ENCODE measurements at places on chromosomes 7 and 10.
A peak's percentile ranks its signal among the peaks of the same experiment; 100 is the strongest.

DNA sequence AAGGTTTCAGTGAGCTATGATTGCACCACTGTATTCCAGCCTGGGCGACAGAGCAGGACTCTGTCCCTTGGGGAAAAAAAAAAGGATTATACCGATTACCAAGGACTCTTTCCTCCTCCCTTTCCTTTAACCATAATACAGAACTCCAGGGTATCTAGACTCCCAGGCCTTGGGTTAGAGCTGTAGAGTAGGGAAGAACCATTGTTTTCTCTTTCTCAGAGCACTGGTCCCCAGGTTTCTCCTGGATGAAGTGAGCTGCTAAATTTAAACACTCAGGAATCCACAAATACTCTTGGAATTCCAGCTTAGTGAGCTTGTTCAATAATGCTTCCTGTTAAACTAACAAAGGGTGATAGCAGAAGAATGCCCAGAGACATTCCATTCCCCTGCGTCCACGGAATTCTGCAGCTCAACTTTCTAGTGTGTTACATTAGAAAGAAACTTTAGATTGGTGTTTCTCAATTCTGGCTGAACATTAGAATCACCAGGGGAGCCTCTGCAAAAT, 14.6 kb upstream of the RPEL1 start:
- DNase-seq: no peak

DNA sequence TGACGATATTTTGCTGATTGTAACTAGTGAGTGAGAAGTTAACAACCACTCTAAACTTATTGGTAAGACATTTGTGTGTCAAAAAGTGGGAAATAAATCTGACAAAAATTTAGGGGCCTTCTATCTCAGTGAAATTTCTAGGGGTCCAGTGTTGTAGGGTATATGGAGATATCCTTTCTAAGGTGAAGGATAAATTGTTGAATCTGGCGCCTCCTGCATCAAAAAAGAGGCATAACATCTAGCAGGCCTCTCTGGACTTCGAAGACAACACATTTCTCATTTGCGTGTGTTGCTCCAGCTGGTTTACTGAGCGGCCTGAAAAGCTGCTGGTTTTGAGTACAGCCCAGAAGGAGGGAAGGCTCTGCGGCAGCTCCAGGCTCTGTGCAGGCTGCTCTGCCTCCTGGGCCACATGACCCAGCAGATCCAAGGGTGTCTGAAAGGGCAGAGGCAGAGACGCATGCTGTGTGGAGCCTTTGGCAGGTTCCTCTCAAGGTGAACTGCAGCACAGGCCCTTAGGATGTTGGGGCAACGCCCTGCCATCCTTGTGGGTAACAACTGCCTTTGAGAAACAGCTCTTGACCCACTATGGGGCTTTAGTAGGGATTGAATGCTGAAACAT, 72.4 kb downstream of the LMBR1 start:
- no peak for DNase-seq

GRCh38 chr7:18064242-18064838, 36.7 kb upstream of the PRPS1L1 start:
- DNase-seq: peak; percentile 15

GRCh38 chr10:31126593-31126992, 94.9 kb upstream of the ZNF438 start:
- no peak for DNase-seq

DNA sequence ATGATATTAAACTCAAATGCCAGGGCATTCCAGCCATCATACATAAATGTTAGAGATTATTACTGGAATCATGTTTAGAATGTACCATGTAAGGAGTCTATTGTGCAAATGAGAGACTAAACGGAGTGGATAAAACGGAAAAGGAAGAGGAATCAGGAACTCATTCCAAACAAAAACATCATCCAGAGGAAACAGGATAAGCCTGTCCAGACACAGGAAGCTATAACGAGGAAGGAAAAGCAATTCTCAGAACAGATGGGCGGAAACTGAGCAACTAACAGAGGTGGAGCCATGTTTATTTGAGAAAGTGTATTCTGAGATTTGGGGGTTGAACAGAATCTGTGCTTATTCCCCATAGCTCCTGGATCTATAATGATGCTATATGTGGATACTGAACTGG, 52.3 kb upstream of the TRIM24 start:
- no peak for DNase-seq

- no peak for DNase-seq
Measured at GRCh38 chr10:21751341-21752310, 217.6 kb downstream of the MLLT10 start.

DNA sequence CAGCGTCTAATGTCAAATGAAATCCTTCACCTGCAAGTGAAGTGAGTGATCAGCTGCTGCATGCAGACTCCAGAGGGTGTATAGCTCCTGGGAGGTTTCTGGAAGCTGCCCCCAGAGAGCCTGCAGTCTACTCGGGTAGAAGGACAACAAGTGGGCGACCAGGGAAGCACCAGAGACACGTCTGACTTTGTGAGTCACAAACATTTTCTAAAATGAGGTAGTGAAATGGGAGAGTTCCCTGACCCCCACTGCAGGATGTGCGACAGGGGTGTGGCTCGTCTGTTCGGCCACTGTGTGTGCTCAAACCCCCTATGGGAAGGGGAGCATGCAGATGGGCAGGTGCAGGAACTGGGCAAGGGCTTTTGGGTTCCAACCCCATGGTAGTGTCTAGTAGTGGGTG, 177.1 kb upstream of the PRKCQ start:
- DNase-seq: no peak

DNA sequence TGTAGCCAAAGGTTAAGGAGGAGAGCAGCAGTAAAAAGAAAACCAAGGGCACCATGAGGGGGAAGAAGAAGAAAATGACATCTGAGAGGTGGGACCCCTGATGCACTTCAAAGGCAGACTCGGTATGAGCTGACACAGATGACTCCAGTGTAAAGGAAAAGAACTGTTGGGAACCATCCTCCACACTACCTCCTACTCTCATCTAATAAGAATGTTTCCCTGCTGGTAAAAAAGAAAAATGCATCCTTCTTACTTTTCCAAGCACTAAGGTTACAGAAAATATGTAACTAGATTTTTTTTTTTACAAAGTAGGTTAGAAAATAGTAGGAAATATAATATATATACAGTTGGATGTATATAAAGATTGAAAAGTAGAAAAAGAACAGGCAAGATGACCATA, 16.9 kb downstream of the TAS2R41 start:
- no peak for DNase-seq

DNA sequence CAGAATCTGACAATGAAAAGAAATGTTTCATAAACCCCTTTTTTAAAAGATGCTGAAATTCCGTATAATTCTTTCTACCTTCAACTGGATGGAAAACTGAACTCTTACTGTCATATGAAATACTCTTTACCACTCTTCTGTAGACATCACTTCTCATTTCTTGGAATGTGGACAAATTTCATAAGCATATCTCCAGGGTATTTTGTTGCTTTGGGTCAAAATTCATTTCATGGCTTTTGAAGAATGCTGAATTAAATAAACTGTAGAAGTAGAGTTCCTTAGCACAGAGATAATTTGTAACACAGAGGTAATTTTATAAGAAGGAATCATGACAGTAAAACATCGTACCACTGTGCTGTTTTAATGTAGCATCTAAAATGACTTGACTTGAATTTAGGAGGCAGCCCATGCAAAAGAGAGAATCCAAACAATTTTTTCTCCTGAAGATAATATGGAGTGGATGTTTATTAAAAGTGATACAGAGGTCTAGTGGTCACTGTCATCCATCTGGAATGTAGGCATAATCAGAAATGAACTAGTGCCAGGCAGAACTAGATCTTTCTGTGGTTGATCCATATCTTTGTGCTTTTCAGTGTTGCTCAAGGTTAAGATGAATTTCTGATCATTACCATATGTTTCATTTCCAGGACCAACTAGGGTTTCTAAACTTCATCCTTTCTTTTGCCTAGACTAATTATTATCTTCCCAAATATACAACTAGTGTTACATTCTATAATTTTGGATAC, 492.0 kb downstream of the KIF20B start:
- no peak for DNase-seq

- DNase-seq: peak; percentile 91
Measured at GRCh38 chr10:17200912-17201793, at the start of gene TRDMT1. TSS of gene TRDMT1 (minus strand) at chr10:17201672. CDS start at chr10:17201634, 38 bp downstream.

DNA sequence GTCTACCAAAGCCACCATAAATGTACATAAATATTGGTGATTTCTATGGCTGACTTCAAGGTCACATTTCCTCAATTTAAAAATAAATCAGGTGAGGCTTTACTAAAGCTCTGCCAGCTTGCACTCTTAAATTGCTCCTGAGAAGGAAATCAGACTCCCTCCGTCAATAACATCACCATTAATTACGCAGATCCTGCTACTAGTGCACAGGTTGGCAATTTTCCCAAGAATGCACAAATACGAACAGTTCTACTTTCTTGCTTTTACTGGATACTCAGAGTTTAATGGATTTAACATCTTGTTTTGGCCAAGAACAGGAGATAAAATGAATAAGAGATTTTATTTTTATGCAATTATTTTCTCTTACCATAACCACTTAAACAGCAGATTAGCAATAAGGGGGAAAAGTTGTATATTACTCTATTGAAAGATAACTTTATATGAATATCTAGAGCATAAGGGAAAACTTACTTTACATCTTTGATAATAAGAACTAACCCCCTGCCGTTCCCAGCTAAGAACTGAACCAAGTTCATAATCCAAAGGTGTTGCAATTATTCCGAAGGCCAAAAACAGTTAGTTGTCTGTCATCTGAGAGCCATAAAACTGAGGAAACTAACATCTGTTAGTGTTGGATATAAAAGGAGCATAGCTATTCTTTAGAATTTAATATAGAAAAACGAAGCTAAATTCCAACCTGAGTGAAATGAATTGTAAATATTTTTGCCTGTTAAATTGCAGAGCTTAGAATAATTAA, 140.5 kb downstream of the TWIST1 start:
- DNase-seq: no peak

DNA sequence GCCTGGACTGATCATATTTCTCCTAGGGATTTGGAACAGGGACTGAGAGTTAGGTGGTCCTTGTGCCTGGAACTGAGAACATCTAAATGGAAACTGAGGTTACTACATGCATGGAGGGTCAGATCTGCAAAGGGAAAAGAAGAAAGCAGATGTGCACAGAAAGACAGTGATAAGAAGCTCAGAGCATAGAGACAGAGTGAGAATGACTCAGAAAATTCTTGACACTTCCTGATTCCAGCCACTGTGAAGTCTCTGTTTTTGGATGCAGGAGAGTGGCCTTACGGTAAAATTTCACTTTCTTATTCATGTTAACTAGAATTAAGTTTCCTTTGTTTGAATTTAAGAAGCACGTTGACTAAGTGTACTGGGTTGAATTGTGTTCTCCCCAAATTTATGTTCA, 241.7 kb downstream of the TMEM26 start:
- DNase-seq: no peak

DNA sequence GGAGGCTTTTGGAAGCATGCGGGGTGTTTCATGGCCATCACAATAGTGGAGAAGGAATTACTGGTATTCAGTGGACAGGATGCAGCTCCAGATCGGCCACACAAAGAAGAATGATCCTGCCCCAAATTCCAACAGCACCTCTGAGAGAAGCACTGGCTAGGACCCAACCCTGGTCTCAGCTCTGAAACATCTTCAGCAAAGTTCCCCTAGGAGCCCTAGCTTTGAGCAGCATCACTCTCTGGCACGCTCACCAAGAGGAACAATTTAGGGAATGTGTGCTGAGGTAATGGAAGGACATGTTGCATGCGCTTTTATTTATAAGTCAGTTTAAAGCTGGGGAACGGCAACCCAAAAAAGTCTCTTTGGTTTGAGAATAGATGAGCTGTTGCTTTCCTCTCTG, 5.5 kb upstream of the OPN1SW start:
- no peak for DNase-seq

- no peak for DNase-seq
Measured at GRCh38 chr7:44776211-44776610, 20.3 kb upstream of the PPIA start.

All from stimulated activated effector memory CD8-positive, alpha-beta T cell treated with anti-CD3 and anti-CD28 coated beads, Interleukin-12 subunit alpha, Interleukin-12 subunit beta, amount 100 ng/mL, for 72 hours (primary cell).